Aorta (tissue), 5 donors: ENCODE measurements at places on chromosomes 7 and 10. TPM values are rescaled to one million over a fixed set of nuclear protein-coding genes. Genes with fewer than 3 reads are reported as not detected.

PLCE1 gene
- total RNA-seq = 16.6 TPM

HTR7 gene
- 3.1 TPM for total RNA-seq

AKR1C3 gene
- total RNA-seq = 98.8 TPM

AZGP1 gene
- total RNA-seq = 0.63 TPM

WNT8B gene
- total RNA-seq = not detected

CPA2 gene
- 0.72 TPM for total RNA-seq

ETV1 gene
- total RNA-seq = 15.1 TPM

DNAH11 gene
- total RNA-seq = 2.6 TPM

OLAH gene
- not detected for total RNA-seq

IFIT3 gene
- 19.0 TPM for total RNA-seq
